SK-N-DZ (cell line): ENCODE measurements at places on chromosomes 3 and 15.
A peak's percentile ranks its signal among the peaks of the same experiment; 100 is the strongest.

DNA sequence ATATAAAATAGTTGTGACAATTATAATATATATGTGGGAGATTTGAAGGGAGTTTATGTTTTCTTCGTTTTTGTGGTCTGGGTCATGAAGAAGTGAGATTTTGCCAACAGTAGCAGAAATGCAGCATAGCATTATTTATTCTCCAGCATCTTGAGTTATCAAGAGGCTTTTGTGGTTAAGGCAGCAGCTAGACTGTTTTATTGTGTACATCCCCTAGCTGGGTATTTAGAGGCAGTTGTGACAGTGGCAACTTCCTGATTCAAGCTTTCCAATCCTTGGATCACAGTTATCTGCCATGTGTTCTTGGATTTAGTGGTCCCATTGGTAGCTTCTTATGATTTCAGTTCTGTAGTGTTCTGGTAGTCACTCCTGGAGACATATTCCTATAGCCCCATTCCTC is 29.0 kb downstream of the ARIH1 start:
- no peak for DNase-seq

GRCh38 chr15:64824929-64825430 is 467 bp downstream of the PIF1 start:
- no peak for DNase-seq

DNA sequence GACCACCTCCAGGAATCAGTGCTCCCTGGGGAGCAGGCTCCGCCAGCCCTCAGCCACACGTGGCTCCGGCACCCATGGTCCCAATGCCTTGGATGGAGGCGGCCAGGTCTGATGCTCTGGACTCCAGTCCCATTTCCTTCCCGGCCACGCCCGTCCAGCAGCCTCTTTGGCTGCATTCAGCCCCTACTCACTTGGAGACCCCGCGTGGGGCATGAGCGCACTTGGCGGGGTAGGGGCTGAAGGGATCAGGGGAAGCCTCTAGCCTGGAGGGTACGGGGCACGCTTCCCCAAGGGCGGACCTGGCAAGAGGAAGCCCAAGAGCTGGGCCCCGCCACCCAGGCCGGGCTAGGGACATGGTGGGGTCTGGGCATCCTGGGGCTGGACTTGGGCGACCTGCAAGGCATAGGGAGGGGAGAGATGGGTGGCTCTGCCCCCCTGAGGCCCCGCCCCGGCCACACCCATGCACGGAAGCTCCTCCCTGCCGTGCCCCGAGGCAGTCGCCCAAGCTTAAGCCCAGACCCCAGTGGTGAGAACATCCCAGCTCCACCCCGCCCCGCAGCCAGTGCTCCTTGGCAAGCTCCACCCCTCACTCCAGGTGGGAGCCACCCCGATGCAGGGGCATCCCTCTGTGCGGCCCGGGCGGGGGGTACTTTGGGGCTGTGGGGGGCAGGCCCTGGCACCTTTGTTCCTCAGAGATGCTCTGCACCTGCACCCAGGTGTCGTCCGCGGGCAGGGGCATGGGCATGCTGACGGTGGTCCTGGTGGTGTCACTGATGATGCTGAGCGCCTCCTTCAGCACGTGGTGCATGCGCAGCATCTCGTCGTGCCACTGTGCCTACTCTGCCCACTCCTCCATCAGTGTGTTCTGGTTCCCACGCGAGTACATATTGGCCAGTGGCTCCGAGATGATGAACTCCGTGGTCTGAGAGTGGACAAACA is 163.5 kb downstream of the GOLGA6L4 start:
- DNase-seq, result no peak

GRCh38 chr3:131538968-131539367 is 36.2 kb upstream of the MRPL3 start:
- peak; percentile 84 for DNase-seq

DNA sequence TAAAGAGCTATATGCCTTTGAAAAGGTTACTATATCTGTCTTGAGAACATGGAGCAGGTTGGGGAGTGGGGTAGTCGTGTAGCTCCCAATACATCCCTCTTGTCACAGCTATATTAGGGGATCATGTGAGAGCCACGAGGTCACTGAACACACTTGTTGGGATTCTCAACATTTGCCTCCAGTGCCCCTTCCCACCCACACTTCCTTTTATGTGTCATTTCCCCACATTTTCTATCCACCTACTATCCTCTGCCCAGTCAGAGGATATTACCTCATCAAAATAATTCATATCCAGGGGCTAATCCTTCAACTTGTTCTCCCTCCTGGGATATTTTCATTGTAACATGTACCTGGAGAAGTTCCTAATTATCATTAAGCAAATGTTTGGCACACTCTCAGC is 85.0 kb downstream of the CYP19A1 start:
- DNase-seq, result no peak

- DNase-seq, result no peak
Measured at GRCh38 chr3:186940967-186941366, 10.6 kb downstream of the ST6GAL1 start.

GRCh38 chr3:169404520-169404890 is 259.0 kb downstream of the MECOM start:
- DNase-seq, result peak; percentile 54

DNA sequence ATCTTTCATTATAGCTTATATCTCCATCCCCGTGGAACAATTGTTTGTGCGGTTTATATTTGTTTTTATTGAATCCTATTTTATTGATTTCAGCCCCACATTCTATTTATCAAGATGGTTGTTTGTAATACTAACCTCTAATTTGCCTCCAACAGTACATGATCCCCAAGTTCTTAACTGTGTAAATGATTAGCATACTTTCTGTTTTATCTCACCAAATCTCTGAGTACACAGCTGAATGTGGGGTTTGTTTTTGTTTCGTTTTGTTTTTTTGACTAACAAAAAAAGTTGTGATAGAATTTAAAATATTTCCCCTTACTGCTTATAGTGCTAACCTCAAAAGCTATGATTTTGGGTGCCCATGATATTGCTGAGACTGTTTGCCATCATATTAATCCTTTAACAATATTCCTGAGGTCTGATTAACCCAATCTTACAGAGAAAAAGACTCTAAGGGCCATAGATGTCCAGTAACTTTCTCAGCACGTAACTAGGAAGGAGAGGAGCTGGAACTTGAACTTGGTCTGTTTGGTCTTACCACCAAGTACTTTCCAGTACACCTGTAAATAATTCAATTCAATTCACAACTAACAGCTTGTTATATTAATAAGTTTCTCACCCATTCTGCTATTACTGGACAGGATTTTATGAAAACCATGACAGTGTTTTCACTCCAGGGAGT is 789.8 kb downstream of the TUSC7 start:
- DNase-seq, result no peak

DNA sequence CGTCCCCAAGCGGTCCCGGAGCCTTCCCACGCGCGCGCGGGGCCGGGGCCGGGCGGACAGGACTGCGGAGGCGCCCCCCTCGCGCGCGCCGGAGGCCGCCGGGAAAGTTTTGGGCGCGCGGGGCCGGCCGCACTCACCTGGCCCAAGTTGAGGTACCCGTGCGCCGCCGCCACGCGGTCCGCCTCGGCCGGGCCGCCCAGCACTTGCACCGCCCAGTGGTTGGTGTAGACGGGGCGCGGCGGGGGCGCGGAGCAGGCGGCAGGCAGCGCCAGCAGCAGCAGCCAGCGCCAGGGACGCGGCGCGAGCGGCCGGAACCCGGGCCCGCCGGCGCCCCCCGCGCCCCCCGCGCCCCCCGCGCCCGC is 289 bp downstream of the PCSK6 start:
- no peak for DNase-seq

DNA sequence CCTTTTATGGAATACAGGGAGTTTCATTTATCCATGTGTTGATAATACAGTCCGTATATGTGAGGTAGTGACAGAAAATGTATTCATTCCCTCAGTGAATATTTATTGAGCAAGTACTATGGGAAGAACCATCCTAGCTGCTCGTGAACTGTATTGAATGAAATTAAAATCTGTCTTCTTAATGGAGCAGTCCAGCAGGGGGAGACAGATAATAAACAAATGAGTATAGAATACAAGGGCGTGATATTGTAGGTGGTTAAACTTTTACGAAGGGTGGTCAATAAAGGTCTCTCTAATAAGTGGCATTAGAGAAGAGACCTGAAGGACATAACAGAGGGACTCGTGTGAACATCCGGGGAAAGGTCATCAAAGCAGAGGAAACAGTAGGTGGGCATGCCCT is 62.7 kb upstream of the OSTN start:
- no peak for DNase-seq

DNA sequence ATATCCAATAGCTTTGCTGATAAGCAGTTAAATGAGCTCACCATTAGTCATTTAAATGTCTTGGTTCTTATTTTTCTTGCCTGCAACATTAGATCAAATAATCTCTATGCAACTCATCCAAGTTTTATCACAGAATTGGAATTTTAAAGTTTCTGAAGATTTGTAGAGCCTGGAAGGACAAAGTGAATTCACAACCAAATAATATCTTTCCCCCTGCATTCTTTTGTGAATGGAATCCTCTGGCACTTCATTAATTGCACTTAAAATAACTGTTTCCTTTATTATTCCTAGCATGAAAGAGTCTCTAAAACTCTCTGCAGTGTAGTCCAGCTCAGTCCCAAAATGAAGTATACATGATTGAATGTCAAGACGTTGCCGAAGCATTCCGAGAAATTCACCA is 345.6 kb upstream of the TGFBR2 start:
- no peak for DNase-seq

GRCh38 chr3:135965129-135965505 is 411 bp upstream of the PPP2R3A start:
- no peak for DNase-seq

GRCh38 chr3:39110041-39110639 is 2.7 kb downstream of the TTC21A start:
- DNase-seq, result no peak

- DNase-seq, result no peak
Measured at GRCh38 chr3:187369089-187369447, 883 bp downstream of the RTP4 start.
